H7 (cell line): ENCODE measurements at places on chromosomes 6 and 20.

GRCh38 chr6:97437087-97437486, 154.1 kb upstream of the MMS22L start:
- peak; percentile 40 for DNase-seq

DNA sequence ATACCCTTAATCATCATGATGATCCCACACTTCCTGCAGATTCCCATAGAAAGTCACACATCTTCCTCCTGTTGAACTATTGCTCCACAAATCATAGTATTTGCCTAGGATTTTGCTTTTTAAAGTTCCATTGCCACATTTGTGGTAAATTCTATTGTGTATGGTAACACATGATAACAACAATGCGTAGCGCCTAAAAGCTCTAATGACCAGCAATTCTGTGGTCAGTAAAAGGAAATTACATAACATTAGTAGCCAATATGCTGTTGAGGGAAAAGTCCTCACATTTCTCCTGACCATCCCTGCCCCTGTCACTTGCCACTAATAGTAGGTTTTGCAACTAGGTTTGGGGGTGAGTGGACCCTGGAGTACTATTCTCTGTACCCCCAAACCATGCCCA, 31.8 kb upstream of the PDE7B start:
- no peak for DNase-seq

GRCh38 chr20:45857882-45858216, 435 bp downstream of the ZSWIM3 start:
- DNase-seq, result peak; percentile 89

DNA sequence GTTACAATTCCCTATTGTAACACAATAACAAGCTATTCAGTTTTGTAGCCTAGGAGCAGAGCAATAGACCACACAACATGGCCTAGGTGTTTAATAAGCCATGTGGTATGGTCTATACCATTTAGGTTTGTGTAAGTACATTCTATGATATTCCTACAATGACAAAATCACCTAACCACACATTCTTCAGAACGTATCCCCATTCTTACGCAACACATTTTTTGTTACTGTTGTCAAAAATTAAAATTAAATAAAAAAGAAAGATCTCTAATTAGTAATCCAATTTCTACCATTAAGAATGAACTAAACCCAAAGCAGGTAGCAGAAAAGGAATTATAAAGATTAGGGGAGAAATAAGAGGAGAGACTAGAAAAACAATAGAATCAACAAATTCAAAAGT, 44.0 kb downstream of the RANBP9 start:
- DNase-seq, result no peak

DNA sequence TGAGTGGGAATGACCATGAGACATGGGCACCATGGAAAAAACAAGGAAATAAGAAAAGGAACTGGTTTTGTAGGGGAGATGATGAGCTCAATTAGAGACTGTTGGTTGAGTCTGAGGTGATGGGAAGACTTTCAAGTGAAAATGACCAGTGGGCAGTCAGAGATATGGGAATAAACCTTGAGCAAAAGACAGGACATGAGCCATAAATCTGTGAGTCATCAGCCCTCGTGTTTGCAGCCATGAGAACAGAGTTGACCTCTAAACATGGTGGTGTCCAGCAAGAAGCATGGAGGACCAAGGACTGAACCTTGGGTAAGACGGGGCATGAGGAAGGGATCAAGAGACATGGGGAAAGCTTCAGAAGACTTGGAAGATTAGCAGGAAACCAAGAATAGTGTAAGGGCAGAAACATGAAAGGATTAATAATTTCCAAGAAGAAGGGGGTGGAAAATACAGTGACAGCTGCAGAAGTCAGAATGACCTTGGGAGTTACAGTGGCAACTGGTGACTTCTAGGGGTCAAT, 280.6 kb upstream of the PRDM1 start:
- no peak for DNase-seq

GRCh38 chr6:36514554-36515456, 32.5 kb downstream of the STK38 start:
- DNase-seq, result no peak

DNA sequence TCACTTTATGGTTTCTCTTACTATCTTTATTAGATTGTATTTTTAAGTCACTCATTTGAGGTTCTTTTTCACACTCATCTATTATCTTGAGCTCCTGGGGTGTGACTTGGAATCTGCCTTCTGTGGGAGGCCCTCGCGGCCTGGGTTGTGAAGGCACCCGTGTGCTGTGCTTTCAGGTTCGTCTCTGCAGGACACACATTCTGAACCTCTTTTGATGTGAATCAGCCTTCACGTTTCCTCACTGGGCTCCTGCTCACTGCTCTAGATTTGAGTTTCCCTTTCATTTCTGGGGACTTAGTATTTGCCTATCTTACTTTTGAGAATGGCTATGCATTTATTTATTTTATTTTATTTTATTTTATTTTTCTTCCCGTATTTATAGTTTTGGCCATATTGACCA, 97.8 kb downstream of the PACRG start:
- DNase-seq, result no peak

- no peak for DNase-seq
Observed at GRCh38 chr6:34172961-34173775, 27.3 kb upstream of the GRM4 start.

DNA sequence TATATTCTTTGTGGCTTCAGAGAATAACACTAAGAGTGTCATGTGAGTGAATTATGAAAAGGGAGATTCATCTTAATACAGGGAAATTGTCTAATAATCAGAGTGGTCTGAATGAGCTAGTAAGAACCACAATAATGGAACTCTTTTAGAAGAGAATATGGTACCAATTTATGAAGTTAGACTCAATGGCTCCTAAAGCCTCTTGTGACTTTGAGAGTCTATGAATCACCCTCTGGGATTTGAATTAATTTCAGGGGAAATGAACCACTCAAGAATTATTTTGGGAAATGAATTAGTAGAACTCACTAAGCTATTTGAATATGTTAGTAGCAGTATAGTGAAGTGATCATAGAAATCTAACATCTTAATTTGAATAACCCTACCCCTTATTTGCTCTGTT, 14.3 kb downstream of the PCMT1 start:
- no peak for DNase-seq

DNA sequence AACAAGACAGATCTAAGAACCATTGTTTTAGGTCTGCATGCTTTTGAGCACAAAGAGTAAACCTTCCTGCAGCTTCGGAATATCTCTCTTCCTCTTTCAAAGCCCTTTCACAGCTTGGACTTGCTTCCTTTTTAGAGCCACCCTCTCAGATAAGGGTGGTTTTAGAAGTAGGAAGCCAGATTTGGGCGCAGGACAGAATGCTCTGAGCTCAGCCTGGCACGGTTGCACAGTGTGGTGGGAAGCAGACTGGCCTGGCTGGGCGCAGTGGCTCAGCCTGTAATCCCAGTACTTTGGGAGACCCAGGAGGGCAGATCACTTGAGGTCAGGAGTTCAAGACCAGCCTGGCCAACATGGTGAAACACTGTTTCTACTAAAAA, 35.6 kb upstream of the PNRC1 start:
- DNase-seq, result no peak

DNA sequence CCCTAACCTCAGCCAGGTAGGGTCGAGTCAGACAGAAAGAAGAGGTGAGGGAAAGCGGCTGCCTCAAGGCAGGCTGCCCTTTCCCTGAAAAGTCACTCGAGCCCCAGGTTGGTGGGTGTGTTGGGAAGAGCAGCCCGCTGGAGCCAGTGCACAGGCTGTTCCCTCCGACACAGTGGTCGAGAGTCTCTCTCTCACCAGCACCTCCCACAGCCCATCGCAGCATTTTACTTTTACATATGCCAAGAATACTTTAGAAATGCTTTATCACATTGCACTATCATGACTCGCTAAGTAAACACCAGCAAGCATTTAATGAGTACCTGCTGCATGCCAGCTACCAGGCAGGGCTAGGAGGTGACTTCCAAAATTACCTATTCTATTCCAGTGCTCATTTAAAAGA, 1.7 kb downstream of the PRPH2 start:
- no peak for DNase-seq

DNA sequence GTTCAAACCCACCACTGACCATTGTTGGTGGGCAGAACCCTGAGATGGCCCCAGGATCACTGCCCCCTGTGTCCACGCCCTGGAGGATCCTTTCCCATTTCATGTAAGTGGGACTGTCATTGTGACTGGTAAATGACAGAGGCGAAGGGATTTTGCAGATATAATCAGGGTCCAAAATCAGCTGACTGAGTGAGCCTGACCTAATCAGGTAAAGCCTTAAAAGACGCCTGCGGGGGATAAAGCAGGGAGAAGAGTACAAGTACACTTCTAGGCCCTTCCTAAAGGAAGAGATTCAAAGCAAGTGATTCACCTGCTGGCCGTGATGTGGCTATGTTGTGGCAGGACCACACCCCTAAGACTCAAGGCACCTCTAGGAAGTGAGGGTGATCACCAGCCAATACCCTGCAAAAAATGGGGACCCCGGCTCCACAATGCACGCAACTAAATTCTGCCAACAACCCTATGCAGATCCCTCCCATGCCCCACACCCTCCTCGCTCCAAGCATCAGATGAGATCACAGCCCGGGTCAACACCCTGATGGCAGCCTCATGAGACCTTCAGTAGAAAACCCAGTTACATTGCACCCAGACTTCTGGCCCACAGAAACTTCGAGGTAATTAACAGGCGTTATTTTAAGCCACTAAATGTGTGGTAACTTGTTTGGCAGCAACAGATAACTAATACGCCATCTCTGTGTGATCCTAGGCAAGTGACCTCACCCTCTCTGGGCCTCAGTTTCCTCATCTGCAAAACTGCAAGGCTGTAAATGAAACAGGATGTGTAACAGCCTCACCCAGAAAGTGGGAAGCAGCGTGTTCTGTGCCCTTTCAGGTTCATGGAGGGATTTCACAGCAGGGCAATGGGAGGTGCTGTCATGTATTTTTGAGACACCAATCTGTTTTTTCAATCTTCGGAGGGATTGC, 11.3 kb downstream of the PREX1 start:
- no peak for DNase-seq

DNA sequence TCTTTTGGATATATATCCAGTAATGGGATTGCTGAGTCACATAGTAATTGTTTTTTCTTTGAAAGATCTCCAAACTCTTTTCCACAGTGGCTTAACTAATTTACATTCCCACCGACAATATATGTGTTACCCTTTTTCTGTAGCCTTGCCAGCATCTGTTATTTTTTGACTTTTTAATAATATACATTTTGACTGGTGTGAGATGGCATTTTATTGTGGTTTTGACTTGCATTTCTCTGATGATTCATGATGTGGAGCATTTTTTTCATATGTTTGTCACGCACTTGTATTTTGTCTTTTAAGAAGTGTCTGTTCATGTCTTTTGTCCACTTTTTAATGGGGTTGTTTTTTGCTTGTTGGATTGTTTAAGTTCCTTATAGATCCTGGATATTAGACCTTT, 58.9 kb upstream of the OPRM1 start:
- DNase-seq, result no peak

GRCh38 chr6:79719248-79719960, 88.3 kb downstream of the SH3BGRL2 start:
- DNase-seq, result no peak

- peak; percentile 4 for DNase-seq
Observed at GRCh38 chr6:92777146-92777740, 642.1 kb downstream of the EPHA7 start.

- no peak for DNase-seq
Observed at GRCh38 chr6:167669870-167670802, 156.6 kb upstream of the AFDN start.

GRCh38 chr6:122454673-122455072, 16.9 kb downstream of the SERINC1 start:
- no peak for DNase-seq

- DNase-seq, result no peak
Observed at GRCh38 chr6:167129562-167129961, 6.7 kb downstream of the CCR6 start.

DNA sequence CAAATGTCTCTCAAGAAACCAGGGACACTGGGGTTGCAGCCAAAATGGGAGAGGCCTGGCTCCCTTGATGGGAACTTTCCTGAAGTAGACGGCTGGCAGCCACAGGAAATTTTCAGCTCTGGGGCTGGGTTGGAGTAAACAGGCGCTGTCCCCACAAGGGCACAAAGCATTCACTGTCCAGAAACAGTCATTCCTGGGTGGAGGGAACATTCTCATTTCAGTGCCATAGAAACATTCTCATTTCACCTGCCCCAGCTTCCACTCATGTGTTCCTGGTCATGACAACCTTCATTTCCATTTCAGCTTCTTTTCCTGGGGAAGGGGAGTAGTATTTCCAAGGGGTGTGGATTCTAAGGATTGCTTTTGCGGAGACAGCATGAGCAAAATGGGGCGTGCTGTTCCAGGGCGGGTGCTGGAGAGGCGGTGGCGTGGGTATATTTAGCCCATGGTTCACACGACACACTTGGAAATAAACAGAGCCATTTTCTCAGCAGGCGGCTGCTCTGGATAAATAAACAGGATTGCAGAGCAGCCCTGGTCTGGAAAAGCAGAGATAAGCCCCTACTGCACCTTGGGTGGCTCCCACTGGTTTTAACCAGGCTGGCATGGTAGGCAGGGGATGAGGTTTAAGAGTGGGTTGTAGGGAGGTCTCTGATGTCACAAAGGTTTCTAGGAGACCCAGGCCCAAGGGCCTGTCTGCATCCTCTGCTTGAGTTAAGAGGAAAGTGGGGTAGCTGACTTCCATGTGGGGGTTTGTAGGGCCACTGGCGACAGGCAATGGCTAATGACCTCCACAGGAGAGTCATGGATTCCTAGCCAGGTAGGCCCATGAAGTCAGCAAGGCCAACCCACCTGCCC, 32.9 kb downstream of the COX4I2 start:
- DNase-seq, result no peak

DNA sequence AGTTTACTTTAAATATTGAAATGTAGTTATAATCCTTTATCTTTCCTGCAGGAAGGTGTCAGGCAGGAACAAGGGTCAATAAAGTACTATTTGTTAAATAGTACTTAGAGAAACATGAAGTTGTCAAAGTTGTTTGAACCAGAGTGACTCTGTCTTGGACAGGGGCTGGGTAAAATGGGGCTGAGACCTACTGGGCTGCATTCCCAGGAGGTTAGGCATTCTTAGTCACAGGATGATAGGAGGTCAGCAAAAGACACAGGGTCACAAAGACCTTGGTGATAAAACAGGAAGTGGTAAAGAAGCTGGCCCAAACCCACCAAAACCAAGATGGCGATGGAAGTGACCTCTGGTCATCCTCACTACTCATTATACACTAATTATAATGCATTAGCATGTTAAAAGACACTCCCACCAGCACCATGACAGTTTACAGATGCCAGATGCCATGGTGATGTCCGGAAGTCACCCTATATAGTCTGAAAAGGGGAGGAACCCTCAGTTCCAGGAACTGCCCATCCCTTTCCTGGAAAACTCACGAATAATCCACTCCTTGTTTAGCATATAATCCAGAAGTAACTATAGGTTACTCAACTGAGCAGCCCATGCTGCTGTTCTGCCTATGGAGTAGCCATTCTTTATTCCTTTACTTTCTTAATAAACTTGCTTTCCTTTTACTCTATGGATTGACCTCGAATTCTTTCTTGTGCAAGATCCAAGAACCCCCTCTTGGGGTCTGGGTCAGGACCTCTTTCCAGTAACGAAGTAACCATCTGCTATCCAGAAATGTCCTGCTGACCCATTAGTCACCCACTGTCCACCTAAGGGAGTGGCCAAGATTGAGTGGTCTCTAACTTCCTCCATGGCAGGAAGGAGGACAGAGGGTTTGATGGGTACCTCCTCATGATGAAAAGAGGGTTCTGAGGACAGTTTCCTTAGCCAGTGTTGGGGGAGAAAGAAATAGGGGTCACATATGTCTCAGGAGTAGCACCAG, 19.6 kb downstream of the SLC22A2 start:
- DNase-seq, result no peak

- DNase-seq, result no peak
Observed at GRCh38 chr6:150617062-150617461, 17.4 kb downstream of the PLEKHG1 start.

- no peak for DNase-seq
Observed at GRCh38 chr6:26141378-26141904, 54.2 kb downstream of the HFE start.

GRCh38 chr6:141705431-141705830, 427.3 kb upstream of the GJE1 start:
- no peak for DNase-seq
